Mesangial cell (primary cell): ENCODE measurements at places on chromosomes 16 and 17. TPM values are rescaled to one million over a fixed set of nuclear protein-coding genes. Genes with fewer than 3 reads are reported as not detected.

PSKH1 gene
- 18.3 and 26.9 TPM in 2 replicates for total RNA-seq

HOXB1 gene
- not detected in 2 replicates for total RNA-seq

FAM171A2 gene
- 11.4 and 17.0 TPM in 2 replicates for total RNA-seq

TNFRSF13B gene
- total RNA-seq, result not detected in 2 replicates

ITGB3 gene
- total RNA-seq, result 148 and 185 TPM in 2 replicates

NOS2 gene
- under 0.01 TPM in 1 of 2 replicates, not detected in the other for total RNA-seq

POLR2C gene
- 104 and 118 TPM in 2 replicates for total RNA-seq

C1QTNF8 gene
- not detected in 2 replicates for total RNA-seq

MYH2 gene
- under 0.01 TPM in 1 of 2 replicates, not detected in the other for total RNA-seq

SPN gene
- 0.25 and 0.49 TPM in 2 replicates for total RNA-seq

PPM1E gene
- total RNA-seq, result 0.51 and 1.1 TPM in 2 replicates

CCT6B gene
- total RNA-seq, result 0.33 and 0.38 TPM in 2 replicates

EFCAB5 gene
- total RNA-seq, result 0.13 TPM in 1 of 2 replicates, not detected in the other
